Femur (tissue), 1 donor: ENCODE measurements at places on chromosomes 4 and X.

- DNase-seq: no peak
Measured at GRCh38 chrX:40106676-40107290, 9.0 kb upstream of the BCOR start.

DNA sequence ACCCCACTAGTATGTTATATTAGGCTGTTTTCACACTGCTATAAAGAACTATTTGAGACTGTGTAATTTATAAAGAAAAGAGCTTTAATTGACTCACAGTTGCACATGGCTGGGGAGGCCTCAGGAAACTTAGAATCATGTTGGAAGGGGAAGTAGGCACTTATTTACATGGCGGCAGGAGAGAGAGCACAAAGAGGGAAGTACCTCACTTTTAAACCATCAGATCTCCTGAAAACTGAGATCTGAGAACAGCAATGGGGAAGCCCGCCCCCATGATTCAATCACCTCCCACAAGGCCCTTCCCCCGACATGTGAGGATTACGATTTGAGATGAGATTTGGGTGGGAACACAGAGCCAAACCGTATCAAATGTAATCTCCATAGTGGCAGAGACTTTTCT, 45.4 kb upstream of the XK start:
- DNase-seq: no peak

GRCh38 chr4:8544741-8545438, 35.3 kb upstream of the GPR78 start:
- DNase-seq: peak; percentile 34

DNA sequence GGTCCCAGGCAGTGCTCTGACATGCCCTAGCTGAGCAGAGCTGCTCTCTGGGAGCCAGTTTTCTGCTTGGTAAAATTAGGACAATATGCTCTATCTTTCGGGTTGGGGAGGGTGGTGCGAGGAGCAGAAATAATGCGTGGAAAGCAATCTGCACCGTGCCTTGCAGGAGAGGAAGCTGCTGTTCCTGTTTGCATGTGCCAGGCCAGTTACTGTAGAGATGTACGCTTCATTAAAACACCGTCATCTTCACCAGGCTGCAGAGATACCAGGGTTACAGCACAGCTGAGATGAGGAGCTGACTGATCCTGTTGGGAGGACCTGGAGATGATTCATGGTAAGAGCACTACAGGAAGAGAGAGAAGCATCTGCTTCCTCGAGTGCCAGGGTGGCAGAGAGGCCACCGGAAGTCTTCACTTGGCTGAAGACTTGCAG, 29.5 kb upstream of the IRF2 start:
- DNase-seq: no peak

DNA sequence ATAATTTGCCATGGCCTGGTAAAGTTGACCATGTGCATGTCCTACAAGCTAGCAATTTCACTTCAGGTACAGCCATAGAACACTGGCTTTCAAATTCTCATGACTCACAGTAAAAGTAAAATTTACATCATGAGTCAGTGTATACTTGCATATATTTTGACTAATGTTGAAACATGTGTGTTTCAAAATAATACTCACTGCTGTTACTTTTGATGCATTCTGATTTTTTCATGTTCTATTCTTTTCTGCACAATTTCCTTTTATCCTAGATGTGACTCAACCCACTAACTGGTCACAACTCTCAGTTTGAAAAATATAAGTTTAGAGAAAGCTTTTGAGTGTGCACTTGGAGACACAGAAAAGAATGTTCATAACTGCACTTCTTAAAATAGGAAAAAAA, 365.7 kb downstream of the FGF13 start:
- DNase-seq: no peak

- DNase-seq: no peak
Measured at GRCh38 chr4:5928274-5928673, 35.4 kb upstream of the CRMP1 start.

GRCh38 chr4:133148690-133149363, at the start of gene PCDH10:
PCDH10 (plus strand) TSS chr4:133149294; CDS start chr4:133150141, 847 bp downstream.
- DNase-seq: peak; percentile 97

DNA sequence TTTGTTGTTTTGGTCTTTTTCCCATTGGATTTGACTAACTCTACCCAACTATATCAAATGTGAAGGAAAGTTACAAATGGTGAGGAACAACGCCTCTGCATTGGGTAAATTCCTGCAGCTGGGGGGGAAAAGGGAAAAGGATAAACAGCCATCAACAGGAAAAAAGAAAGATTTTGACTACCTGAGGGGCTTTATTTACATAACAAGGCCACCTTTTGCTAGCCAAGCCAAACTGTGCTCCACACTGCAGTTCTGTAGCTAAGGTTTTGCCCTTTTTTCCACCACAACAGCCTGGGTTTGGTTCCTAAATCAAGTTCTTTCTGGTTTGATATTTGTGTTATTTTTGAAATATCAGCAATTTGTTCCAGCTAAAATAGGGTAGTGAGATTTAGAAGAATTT, 40.8 kb downstream of the RHOXF2B start:
- DNase-seq: no peak

- DNase-seq: no peak
Measured at GRCh38 chrX:720250-720649, 89.7 kb downstream of the SHOX start.

GRCh38 chr4:155615081-155615887, 51.4 kb upstream of the GUCY1A1 start:
- no peak for DNase-seq

DNA sequence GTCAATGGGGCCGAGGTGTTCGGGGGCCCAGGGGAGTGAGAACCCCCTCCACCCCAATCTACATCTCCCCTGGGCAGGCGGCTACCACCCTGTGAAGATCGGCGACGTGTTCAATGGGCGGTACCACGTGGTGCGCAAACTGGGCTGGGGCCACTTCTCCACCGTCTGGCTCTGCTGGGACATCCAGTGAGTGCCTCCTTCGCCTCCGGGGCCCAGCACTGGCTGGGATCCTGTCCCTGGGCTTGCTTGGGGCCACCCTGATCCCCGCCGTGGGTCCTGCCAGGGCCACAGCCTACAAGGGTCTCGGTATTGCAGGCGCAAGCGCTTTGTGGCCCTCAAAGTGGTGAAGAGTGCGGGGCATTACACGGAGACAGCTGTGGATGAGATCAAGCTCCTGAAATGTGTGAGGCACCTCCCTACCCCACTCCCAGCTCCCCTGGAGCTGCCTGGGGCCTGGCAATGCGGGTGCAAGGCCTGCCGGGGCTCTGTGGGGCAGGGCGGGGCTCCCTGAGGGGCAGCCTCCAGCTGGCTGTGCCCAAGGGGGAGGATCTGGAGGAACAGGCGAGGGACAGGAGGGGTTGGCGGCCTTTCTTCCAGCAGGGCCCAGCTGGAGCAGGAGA, 697 bp downstream of the SRPK3 start:
- no peak for DNase-seq

GRCh38 chr4:43754566-43754965, 694.0 kb downstream of the KCTD8 start:
- no peak for DNase-seq

DNA sequence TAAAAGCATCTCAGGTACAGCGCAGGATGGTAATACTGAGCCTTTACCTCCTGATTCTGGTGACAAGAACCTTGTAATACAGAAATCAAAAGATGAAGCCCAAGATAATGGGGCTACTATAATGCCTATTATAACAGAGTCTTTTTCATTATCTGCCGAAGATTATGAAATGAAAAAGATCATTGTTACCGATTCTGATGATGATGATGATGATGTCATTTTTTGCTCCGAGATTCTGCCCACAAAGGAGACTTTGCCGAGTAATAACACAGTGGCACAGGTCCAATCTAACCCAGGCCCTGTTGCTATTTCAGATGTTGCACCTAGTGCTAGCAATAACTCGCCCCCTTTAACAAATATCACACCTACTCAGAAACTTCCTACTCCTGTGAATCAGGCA, 3.2 kb downstream of the ZBTB33 start:
- DNase-seq: no peak

DNA sequence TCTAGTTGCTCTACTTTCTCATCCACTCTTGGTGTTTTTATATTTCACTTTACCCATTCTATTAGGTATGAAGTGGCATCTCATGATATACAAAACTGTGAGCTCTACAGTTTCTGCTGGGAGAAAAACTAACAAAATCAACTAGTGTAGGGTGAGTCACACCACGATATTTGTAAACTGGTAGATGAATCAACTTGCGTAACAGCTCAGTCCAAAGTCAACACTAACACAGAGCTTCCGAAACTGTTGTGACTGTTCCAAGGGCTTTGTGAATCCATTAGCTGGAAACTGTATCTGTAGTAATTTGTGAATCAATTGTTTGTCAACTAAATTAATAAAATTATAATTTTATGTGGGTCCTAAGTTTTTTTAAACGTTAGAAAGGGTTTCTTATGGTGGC, 119.8 kb upstream of the TSPAN5 start:
- DNase-seq: no peak

DNA sequence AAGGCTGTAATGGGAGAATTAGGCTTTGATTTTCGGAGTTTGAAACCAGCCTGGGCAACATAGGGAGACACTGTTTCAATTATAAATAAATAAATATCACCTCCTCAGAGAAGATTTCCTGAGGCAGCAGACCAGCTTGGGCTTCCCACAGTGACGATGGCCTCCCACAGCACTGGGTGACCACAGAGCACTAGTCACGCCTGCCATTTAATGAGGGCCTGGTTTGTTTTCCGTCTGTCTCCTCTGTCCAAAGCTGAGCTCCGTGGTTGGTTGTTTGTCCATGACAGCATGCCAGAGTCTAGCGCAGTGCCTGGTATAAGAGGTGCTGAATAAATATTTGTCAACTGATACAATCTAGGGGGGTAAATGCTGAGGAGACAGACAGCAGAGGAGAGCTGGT, 10.4 kb upstream of the PDGFRA start:
- no peak for DNase-seq

GRCh38 chr4:5615496-5616075, 92.8 kb downstream of the EVC2 start:
- DNase-seq: no peak

GRCh38 chr4:69321153-69321729, 41.0 kb downstream of the UGT2B28 start:
- peak; percentile 20 for DNase-seq

GRCh38 chr4:173189117-173189693, 20.6 kb downstream of the GALNT7 start:
- DNase-seq: no peak

DNA sequence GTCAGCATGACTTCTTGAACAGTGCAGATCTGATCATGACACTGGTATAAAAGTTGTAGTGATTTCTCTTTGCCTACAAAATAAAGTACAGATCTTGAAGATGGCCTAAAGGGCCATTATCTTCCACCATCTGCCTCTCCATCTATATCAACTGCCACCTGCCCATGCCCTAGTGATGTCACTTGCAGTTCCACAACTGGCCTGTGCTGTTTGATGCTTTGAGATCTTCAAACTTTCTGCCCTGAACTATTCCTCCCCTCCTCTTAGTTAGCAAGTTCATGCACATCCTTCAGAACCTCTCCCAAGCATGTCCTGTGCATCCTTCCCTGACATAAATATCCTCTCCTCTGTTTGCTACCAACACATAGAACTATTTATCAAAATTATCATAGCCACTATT, 217.0 kb downstream of the SOWAHB start:
- no peak for DNase-seq

DNA sequence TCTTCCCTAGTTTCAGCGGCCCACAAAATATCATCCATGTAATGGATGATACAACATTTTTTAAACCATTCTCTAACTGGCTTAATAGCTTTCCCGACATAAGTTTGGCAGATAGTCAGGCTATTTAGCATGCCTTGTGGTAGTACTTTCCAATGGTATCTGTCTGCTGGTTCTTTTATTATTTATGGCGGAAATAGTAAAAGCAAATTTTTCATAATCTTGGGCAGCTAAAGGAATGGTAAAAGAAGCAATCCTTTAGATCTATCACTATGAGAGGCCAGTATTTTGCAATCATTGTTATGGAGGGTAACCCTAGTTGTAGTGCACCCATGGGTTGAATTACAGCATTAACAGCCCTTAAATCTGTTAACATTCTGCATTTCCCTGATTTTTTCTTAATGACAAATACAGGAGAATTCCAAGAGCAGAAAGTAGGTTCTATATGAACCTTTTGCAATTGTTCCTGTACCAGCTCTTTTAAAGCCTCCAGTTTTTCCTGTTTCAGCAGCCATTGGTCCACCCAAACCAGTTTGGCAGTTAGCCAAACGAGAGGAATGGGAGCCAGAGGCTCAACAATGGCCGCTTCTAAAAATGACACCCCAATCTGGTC, 14.3 kb upstream of the HSD17B11 start:
- no peak for DNase-seq

DNA sequence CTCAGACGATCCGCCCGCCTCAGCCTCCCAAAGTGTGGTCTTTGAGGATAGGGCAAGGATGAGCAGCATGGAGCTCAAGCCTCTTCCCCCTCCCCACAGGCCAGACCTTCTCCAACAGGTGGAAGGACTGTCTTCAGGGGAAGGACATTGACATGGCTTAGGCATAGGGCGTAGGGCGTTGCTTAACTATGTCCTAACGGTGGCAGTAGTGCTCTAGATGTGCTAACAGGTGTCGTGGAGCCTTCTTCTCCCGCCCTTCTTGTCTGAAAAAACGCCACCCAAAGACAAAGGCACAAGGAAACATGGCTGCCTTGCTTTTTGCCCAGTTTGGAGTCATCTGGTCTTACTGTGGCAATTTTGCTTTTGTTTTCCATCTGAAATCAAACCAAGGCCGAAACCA, 219.8 kb downstream of the OR13H1 start:
- DNase-seq: peak; percentile 91
